ENCODE measurements at places on chromosomes 16 and 17.

- no peak for DNase-seq
Observed at GRCh38 chr17:17783116-17783824, 53.5 kb downstream of the SREBF1 start.

GRCh38 chr17:3959921-3960601, 4.2 kb downstream of the ATP2A3 start:
- DNase-seq: no peak

DNA sequence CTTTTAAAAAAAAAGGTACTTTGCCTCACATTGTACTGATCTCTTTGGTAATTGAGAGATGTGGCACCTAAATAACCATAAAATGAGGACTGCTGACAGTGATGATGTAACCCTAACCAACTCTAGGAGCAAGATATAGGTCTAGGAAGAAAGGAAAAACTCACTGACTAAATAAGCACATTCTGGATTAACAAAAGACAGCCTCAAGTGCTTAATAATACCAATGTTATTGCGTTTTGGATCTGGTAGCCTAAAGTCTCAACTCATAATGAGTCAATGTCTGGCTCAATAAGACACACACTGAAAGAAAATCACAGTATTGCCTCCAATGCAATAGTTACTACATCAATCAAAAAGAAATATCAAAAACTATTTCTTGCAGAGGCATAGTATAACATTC, 3.0 kb downstream of the ERN1 start:
- DNase-seq: no peak

DNA sequence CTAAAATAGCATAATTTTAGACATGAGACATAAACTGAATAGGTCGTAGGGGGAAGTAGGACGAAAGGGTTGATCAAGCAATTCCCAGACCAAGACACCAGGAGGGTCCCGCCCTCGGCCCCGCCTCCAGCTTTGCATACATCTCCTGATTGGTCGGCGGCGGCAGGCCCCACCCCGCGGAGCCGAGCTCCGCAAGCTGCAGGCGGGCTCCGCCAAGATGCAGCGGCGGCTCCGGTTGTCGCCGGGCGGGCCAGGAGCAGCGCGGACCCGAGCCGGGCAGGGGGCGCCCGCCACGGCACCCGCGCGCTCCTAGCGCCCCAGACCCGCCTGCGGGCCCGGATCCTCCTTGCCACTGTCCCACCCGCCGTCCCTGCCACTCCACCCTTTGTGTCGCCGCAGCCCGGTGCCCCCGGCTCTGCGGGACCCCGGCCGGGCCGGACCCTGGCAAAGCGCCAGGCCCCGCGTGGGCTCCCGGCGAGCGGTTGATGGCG, at the start of gene CDR2L:
CDR2L (plus strand) TSS at position 215 of the 491 bp plus-strand sequence. CDS start 412 bp downstream, outside the sequence.
- DNase-seq: peak; percentile 86

- no peak for DNase-seq
Observed at GRCh38 chr17:48520631-48521079, 10.2 kb downstream of the HOXB1 start.

DNA sequence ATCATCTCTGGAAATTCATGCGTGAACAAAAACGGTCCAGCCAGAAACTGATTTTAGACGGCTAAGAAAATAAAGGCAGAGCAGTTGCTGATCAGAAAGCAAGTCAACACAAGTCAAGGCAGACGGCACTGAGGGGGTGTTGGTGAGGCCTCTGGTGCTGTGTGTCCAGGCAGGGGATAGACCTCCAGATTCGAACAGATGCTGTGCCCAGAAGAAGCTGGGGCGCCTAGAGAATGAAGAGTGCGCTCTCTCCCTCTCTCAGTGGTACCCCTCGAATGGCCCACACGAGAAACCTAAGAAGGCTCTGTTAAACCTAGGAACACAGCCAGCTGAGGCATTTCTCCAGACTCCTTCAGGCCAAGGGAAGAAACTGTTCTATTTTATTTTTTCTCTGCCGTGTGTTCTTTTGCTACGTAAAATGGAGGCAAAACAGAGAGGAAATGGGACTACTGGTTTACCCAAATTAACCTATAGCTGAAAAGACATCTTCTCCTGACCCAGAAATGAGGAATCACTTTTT, 178.3 kb downstream of the PMP22 start:
- DNase-seq: no peak

DNA sequence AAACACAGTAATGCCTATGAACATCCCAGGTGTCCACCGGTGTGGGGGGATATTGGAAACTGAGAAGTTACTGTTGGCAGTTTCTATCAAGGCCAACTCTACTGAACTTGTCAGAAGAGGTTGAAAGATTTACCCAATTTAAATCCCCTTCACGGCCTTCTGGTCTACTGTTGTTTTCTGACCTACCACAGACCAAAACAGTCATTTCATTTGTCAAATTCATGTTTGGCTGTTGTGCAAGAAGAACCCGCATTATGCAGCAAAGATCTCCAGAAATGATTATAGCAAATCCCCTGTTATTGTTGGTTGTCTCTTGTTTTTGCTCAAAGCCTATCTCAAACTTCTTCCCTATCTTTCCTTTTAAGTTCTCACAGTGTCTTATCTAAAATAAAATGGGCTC, 73.1 kb upstream of the MAF start:
- DNase-seq: no peak

DNA sequence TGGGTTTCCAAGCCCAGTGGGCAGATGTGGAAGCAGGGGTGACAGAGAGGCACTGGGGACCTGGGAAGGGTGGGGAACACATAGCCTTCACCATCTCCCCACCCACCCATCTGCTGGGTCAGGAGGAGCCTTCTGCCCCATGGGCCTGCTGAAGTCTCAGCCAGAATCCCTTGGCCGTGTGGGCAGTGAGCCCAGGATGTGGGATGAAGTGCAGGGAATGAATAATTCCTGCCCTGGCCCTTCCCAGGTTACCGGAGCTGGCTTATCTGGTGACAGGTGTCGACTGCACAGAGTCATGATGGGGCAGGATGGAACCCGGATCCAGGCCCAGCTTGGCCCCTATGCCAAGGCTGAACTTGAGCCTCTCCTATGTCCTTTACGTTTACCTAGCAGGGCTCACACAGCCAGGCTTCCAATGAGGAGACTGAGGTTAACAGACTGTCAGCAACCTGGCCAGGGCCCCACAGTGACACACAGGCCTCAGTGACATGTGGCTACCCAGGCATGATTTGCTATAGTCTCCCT, 17.5 kb downstream of the ATP2A3 start:
- DNase-seq: no peak

GRCh38 chr17:78368854-78369495, 9.1 kb upstream of the SOCS3 start:
- DNase-seq: no peak

DNA sequence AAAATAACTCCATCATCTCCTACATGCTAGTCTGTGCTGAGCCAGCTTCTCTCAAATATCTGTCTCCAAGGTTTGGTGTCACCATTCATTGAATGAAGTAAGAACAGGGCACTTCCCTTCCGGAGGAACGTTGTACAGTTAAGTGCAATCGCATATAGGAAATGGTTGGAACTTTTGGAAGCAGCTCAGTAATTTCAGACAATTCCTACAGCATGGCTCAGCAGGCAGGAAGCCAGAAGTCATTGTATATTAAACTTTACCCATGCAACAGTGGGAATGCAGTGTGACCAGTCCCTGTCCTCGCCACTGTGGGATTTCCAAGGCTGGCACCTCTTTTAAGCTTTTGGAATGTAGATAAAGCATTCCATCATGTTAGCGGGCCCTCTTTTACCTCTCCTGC, 51.1 kb upstream of the MYH2 start:
- peak; percentile 56 for DNase-seq

GRCh38 chr17:54727624-54728023, 173.0 kb upstream of the TOM1L1 start:
- no peak for DNase-seq

DNA sequence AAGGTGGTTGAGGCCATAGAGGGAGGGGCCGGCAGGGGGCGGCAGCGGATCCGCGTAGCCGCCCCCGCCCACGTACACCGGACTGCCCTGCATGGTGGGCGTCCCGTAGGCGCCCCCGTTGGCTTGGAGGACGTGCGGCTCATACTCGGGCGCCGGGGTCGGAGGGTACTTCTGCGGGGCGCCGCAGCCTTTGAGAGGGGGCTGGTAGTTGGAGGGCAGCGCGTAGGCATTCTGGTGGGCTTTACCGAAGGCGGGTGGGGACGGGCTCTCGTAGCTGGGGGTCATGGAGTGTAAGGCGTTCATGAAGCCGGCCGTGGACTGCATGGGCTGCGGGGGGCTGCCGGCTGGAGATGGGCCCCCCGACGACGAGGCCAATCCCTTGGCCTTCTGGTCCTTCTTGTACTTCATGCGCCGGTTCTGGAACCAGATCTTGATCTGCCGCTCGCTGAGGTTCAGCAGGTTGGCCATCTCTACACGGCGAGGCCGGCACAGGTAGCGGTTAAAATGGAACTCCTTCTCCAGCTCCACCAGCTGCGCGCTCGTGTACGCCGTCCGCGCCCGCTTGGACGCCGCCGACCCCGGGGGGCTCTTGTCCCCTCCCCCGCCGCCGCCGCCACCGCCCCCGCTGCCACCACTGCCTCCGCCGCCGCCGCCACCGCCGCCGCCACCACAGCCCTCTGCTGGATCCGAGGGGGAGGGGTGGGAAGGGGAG, 5.7 kb upstream of the HOXB2 start:
- no peak for DNase-seq

DNA sequence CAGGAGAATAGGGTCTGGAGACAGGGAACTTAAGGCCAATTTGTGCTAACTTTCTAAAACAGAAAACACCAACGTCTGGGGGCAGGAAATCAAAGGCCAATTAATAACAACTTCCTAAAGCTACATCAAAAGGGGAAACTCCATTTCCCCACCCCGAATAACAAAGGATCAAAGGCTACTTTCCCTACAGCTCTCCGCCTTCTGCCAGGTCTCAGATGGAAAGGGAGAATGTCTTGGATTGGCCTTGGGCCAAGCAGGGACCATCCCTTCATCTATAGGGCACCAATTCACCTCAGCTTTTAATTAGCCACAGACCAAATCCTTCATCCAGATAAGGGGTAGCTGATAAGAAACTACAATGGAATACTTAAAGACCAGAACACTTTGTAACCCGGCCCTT, 116.9 kb upstream of the ZKSCAN2 start:
- no peak for DNase-seq

DNA sequence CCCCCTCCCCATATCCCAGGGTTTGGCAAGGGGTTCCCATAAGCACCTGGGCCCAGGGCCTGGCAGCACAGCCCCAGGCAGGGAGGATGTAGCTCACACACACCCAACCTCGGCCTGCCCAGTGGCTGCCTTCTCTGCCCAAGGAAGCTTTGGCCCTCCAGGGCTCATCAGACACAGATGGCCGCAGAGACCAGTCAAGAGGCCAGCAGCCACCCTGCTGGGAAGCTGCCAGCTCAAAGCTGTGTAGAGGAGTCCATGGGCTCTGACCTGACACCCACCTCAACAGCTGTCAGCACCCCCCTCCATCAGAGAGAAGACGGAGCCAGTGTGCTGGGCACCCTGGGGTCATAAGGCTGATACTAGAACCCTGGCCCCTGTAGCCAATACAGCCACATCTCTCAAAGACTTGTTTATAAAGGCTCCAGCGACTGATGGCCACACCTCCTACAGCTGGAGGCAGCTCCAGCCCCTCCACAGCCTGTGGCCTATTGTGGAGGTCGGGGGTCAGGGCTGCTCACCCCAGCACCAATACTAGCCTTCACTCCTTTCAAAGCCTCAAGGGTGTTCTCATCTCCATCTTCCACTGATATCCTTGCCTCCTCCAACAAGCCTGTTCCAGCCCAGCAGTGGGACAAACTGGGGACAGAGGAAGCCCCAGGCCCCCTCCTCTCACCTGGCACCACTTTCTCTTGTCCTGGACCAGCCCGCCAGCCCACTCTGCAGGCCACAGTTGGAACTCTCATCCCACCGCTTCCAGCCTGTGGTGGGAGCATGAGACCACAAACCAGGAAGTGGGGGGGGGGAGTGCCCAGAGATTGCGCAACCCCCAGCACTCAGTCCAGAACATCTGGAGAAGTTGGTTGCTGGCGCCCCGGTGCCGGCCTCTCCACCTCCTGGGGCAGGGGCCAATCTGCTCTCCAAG, 2.2 kb upstream of the MPG start:
- peak; percentile 92 for DNase-seq

GRCh38 chr16:49534901-49535610, 161.5 kb downstream of the C16orf78 start:
- no peak for DNase-seq

DNA sequence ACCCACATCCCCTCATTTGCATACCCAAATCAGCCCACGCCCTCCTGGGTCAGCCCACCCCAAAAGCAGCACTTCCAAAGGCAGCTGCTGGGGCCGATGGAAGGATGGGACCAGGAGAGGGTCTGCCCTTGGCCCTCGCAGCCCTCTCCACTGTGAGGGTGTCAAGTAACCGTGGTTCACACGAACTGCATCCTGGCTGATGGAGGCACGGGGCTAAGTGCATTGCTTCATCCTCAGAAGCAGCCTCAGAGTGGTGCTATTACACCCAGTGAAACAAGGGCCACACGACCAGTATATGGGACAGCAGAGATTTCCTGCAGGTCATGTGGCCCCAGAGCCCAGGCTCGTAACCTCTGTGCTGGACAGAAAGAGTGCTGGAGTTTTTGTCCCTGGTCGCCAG, 13.2 kb upstream of the ATP2A3 start:
- DNase-seq: no peak

DNA sequence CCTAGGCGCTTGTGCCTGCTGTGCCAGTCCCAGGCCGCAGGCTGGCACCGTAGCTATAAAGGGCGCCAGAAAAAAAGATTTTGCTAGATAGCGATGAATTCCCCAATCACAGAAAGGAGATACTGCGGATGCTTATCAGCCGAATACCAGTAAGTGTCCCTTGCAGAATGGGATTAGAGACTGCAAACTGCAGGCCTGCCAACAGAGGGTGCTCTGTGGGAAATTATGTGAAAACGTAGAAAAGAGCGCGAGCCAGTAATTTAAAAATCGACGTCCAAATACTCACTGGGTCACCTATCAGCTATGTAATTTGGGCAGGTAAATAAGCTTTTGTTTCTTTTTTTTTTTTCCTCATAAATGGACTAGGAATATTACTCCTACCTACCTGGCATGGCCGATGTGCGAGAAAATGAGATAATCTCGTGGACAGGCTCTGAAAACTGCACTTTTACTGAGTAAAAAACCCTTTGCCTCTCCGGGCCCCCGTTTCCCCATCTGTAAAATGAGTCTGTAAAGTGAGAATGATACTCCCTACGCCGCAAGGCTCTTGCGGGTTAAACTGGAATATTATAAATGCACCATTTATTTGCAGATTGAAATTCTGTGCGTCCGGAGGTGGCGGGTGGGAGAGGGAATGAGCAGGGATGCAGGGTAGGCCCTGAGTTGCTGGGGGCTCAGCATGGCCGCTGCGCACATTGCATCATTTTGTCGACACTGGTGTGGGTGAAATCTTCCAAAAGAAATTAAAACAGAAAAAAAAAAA, 1.2 kb upstream of the COG1 start:
- DNase-seq: peak; percentile 74

- no peak for DNase-seq
Observed at GRCh38 chr16:30474074-30474452, 1.5 kb downstream of the ITGAL start.

GRCh38 chr17:31321966-31322365, 544 bp upstream of the EVI2A start:
- DNase-seq: no peak
